ENCODE measurements at places on chromosomes 5 and 9.
A peak's percentile ranks its signal among the peaks of the same experiment; 100 is the strongest.

GRCh38 chr5:153964880-153965645 lies 73.6 kb downstream of the FAM114A2 start:
- DNase-seq: no peak

DNA sequence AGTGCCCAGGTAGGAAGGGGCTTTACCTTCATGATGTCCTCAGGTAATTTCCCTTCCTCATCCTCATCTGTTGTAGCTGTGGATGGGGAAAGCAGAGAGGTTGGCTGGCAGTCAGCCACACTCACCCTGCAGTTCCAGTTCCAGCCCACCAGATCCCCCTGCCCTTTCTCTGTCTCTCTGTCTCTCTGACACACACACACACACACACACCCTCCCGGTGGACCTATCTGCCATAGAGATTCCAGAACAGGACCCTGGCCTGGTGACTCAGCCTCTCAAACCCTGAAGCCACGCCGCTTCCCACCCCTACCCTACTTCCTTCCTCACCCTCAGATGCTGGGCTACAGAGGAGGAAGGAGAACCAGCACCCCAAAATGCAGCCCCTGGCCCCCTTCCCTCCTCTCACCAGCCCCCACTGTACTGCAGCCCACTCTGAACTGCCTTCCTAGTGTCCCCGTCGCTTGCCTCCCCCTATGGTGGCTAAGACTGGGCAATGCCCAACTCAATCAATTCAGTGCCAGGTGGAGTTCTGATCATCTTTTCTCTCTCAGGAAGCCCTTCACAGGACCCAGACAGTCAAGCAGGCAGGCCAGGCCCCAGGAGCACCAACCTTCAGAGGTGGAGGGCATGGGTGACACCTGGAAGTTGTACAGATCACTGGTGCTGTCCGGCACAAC lies 4.8 kb downstream of the IRF1 start:
- peak; percentile 19 for DNase-seq

DNA sequence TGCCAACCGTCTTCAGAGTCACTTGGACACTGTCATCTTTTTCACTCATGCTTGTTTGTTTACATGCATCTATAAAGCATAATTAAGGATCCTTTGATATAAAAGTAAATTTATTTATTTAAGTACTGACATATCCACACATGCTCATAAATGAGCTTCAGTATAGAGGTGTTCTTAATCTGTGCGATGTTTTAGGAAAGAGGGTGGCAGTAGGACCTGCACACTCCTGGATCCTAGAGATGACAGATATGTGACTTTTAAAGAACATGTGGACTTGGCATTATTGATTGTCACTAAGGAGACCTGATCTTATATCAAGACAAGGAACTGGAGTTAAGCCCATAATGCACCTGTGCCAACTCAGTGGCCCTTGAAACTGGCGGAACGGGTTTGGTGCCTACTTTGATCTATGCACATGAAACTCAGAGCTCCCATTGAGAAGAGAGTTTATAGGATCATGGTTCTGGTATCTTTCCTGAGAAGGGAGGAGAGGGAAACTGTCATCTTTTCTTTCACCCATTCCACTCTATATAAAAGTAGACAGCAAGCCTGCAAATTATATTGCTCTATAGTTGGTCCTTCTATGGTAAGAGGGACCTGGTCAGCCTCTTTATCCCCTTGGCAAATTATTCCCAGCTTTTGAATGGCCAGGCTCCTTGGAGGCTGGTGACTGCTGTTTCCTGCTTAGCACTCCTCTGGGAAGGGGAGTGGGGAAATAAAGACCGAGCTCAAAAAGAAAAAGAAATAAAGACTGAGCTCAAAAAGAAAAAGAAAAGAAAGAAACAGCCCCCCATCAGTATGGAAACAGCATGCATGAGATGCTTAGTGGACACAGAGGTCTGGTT lies 57.8 kb upstream of the LIFR start:
- no peak for DNase-seq

DNA sequence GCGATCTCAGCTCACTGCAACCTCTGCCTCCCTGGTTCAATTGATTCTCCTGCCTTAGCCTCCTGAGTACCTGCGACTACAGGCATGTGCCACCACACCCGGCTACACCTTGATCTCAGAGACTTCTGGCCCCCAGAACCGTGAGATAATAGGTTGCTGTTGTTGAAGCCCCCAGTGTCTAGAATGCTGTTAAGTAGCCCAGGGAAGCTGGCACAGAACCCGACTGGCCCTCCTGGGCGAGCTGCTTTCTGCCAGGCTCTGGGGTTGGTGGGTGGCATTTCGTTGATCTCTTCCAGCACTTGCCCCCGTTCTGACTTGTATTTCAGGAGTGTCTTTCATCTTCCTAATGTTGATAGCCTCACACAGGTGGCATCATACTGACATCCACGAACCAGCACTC lies 807.1 kb downstream of the CDH9 start:
- DNase-seq: no peak

GRCh38 chr5:168085261-168086031 lies 206.0 kb upstream of the WWC1 start:
- DNase-seq: no peak

DNA sequence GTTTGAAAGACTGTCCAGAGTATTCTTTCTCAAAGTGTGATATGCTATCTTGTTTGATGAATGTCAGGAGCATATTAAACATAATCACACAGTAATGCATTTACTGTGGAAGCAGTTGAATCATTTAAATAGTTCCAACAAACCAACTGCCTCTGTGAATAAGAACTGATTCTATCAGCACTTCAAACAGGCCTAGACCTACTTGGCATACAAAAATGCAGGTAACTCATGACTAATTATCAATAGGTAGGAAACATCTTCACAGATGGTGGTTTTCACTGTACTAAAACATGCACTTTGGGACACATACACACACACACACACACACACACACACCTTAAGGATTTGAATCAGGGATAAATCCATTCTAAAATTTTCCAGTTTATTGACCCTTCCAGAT lies 91.2 kb upstream of the SNX2 start:
- DNase-seq: no peak

GRCh38 chr9:8859416-8859815 lies 1059.8 kb upstream of the DMAC1 start:
- DNase-seq: no peak

GRCh38 chr9:113246928-113247327 lies 25.6 kb downstream of the SLC31A1 start:
- DNase-seq: no peak

GRCh38 chr5:130237721-130238120 lies 333.5 kb downstream of the CHSY3 start:
- DNase-seq: no peak

DNA sequence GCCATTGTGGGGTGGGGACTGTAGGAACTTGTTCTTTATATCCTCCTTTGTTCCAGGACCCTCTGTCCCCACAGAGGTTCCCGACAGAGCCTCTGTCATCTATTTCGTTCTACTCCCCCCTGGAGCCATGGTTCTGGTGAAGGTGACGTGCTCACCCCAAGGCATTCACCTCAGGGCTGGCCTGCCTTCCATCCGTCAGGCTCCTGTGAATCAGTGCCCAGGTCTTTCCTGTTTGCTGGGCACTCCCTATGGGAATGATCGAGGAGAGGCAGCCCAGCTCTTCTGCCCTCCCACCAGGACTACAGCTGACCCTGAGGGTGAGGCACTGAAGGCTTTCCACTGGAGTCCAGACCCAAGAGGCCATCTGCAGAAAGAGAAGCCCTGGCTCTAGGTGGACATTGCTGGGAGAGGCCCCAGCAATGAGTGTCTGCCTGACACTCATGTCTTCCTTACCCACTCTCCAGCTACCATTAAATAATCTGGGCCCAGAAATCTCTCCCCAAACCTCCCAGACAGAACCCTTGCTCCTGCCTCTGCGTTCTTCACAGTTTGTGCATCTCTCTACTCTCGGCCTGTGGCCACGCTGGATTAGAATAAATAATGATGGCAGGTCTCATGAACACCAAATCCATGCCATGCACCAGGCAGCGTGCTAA lies 214.2 kb downstream of the FSTL4 start:
- no peak for DNase-seq

- no peak for DNase-seq
Measured at GRCh38 chr5:72351376-72351775, 31.2 kb downstream of the PTCD2 start.

DNA sequence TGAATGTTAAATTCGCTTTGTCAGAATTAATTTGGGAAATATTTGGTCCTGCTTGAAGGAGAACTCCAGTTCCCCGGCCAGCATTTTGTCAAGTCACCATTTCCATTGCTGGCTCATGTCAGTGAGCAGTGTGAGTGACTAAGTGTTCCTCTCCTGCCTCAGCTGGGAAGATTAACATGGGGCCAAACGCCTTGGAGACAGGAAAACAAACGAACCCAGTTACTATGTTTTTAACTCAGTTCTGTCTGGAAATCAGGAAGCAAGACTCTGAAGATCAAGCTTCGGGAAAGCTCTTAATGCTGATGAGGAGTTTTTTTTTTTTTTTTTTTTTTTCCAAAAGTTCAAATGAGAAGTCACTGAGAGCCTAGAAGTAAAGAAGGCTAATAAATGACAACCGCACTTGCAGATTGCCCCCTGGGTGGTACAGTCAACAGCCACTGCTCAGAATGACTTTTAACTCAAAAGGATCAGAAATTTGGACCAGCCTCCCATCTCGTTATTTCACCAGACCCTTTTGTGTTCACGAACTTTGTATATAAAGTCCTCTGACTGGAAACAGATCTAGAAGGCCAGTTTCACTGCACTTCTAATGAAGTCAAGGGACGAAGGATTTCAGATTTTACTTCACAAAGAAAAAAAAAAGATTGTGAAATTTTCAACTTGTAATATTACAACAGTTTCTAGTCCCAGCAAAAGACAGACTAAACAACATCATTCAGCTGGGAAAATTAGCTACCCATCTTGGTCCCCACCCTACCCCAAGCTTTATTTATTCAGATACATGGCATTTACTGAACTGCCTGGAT lies 121.3 kb downstream of the LHFPL2 start:
- DNase-seq: peak; percentile 91

GRCh38 chr9:7287986-7288385 lies 511.6 kb downstream of the DMAC1 start:
- no peak for DNase-seq

- DNase-seq: no peak
Measured at GRCh38 chr9:108396193-108396592, 459.6 kb downstream of the ACTL7B start.

- DNase-seq: no peak
Measured at GRCh38 chr5:23571059-23571458, 63.6 kb downstream of the PRDM9 start.

- DNase-seq: no peak
Measured at GRCh38 chr5:74954919-74955318, 88.7 kb upstream of the FAM169A start.

- no peak for DNase-seq
Measured at GRCh38 chr5:14193496-14193895, 50.4 kb downstream of the TRIO start.

GRCh38 chr9:85020791-85021190 lies 351.3 kb downstream of the NTRK2 start:
- no peak for DNase-seq

- DNase-seq: no peak
Measured at GRCh38 chr9:21681641-21682040, 120.8 kb upstream of the MTAP start.

- no peak for DNase-seq
Measured at GRCh38 chr9:135882011-135882410, 25.3 kb downstream of the CAMSAP1 start.

GRCh38 chr5:155767470-155767869 lies 559.5 kb upstream of the SGCD start:
- no peak for DNase-seq

DNA sequence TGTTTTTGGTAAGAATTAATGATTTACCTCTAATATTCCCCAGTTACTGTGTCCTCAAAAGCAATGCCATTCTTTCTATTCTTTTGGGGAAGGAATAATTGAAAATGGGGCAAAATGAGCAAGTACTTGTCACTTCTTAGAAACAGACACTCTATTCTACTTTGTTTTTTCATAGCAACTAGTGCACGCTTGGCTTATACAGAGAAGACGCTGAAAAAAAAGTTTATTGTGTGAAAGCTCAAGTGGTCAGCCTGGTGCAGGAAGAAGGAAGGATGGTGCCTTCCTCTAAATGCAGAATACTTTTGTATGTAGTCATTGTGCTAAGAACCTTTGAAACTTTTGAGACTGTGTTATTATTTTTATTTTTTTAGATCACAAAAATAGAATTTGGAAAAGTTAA lies 29.6 kb downstream of the ANKDD1B start:
- no peak for DNase-seq

- DNase-seq: no peak
Measured at GRCh38 chr5:149834246-149834855, 104.2 kb downstream of the PPARGC1B start.

DNA sequence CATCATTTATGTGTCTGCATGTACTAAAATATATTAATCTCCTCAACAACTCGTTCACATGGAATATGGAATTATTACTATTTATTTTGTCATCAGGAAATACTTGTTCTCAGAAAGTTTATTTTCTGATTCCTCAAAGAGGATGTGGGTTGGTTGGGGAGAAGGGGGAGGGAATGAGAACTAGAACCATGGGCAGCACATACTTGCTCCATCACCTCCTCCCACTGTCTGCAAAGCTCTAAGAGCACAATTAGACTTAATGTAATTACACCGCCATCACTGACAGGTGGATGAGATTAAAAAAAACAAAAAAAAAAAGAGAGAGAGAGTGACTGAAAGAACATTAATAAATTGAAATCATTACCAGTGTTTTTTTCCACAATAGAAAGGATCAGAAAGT lies 98.2 kb downstream of the OXCT1 start:
- DNase-seq: no peak

DNA sequence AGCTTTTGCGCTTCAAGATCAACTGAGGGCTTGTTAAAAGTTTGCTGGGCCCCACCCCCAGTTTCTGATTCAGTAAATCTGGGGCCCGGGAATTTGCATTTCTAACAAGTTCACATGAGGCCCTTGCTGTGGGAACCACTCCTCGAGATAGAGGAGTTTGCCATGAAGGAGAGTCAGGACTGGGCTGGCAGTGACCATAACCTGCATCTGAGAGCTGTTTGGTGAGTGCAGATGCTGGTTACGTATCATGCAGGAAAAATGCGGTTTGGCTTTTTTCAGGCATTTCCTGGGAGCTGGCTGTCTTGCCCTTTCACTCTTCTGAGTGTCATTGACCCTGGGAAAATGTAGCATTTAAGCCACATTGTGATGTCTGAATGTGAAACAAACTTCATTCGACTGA lies 9.4 kb upstream of the ANGPTL2 start:
- DNase-seq: no peak

- DNase-seq: no peak
Measured at GRCh38 chr5:75964008-75964407, 119.2 kb upstream of the SV2C start.

GRCh38 chr9:13809401-13809800 lies 504.5 kb downstream of the NFIB start:
- DNase-seq: no peak

DNA sequence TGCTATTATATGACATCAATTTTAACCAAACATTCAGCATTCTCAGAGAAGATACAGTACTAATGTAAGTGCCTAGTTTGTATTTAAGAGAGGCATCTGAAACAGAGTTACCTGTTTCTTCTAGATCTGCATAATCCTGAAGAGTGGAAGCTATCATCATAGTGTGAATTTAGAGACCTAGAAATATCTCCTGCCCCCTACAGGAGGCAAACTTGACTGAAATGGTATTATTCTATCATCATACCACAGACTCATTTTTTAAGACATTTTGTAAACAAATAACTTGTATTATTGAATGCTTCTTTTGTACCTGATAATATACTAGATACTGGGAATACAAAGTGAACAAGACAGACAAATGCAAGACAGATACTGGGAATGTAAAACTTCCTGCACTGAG lies 216.8 kb upstream of the RPS23 start:
- DNase-seq: no peak

- DNase-seq: no peak
Measured at GRCh38 chr9:35414889-35415288, 75.0 kb upstream of the RUSC2 start.

All from tibial artery (tissue), 4 donors.